ENCODE measurements at places on chromosomes 11 and 22.

DNA sequence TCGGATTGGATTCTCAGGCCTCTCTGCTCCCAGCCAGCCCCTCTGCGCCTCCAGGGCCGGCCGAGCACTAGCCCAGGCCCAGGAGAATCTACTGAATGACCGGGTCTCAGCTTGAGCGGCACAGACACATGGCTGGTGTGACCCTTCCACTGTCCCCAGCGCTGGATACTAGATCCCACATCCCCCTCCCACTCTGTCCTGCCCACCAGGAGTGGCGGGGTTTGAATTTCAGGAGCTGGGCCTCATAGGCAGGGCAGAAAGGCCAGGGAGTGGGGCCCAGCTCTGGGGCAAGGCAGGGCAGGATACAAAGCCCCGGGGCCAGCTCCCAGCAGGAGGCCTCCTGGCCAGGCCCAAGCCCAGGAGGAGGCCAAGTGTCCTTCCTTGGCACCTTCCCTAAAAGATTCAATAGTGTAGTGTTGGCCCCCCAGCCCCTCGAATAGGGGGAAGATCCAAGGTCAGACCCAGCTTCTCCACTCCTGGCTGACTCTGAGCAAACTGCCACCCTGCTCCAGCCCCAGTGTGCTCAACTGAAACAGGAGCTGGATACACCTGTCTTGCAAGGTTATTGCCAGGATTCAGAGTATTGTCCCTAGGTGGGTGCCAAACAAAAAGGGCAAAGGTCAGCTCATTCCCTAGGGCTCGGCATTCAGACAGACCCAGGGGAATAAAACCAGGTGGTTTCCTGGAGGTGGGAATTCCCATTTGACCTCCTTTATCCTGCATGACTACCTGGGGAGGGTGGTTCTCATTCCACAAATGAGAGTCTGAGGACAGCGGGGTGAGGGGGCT is 22.5 kb upstream of the TCF20 start:
- no peak for DNase-seq

- DNase-seq: no peak
Measured at GRCh38 chr22:46025225-46025972, 48.4 kb upstream of the WNT7B start.

DNA sequence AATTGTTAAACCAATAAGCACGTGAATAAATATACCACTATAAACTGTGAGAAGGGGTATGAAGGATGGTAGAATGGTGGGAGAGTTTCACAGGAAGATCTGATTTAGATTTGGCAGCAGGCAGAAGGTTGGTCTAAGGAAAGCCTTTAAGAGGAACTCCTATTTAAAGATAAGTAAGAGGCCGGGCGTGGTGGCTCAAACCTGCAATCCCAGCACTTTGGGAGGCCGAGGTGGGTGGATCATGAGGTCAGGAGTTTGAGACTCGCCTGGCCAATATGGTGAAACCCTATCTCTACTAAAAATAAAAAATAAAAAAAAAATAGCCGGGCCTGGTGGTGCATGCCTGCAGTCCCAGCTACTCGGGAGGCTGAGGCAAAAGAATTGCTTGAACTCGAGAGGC is 45.8 kb upstream of the CXCR5 start:
- no peak for DNase-seq

- DNase-seq: no peak
Measured at GRCh38 chr11:126637795-126638175, 282.3 kb downstream of the ST3GAL4 start.

GRCh38 chr11:62508336-62509058 is 38.1 kb downstream of the AHNAK start:
- DNase-seq: no peak
